Dermis microvascular lymphatic vessel endothelial cell (primary cell): ENCODE measurements at places on chromosomes 12 and 14.

DNA sequence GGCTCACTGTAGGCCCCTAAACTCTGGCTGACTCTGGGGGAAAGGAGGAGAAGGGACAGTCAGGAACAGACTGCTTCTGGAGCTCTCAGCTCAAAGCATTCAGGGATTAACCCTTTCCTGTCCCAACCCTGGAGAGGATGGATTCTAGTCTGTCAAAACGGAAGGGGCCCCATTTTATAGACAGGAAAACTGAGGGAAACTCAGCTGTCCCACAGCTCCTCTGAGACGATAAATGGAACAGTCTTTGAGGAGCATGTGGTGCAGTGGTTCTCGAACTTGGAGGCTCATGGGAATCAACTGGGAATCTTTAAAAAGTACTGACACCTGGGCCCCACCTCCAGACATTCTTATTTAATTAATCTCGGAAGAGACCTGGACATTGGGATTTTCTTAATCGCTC is 23.7 kb downstream of the SRRM4 start:
- DNase-seq, result no peak

DNA sequence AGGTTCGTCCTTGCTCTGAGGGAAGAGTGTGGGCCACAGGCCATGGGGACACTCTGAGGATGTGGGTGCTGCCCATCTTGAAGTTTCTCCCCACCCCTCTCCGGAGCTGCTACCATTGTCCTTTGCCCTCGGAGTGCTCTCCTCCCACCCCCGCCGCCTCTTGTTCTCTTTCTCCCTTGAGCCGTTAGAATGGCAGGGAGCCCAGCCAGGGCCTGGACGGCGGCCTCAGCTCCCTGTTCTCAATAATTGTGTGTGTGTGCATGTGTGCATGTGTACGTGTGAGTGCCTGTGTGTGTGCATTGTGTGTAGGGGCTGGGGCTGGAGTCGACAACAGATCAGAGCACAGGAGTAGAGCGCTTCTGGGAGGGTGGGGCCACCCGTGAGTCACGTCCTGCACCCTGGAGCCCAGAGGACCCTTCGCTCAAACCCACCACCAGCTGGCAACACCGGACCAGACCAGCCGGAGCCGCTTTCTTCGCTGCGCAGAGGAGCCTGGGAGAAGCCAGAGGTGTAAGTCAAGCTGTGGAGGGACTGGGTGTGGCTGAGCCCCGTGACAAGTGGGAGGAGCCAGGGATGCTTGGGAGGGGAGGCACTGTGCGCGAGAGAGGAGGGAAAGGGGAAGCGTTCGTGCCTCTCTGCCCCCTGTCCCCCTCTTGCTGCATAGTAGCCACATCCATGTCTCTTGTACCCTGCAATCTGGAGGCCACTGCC is 25.9 kb upstream of the KCNA5 start:
- no peak for DNase-seq

DNA sequence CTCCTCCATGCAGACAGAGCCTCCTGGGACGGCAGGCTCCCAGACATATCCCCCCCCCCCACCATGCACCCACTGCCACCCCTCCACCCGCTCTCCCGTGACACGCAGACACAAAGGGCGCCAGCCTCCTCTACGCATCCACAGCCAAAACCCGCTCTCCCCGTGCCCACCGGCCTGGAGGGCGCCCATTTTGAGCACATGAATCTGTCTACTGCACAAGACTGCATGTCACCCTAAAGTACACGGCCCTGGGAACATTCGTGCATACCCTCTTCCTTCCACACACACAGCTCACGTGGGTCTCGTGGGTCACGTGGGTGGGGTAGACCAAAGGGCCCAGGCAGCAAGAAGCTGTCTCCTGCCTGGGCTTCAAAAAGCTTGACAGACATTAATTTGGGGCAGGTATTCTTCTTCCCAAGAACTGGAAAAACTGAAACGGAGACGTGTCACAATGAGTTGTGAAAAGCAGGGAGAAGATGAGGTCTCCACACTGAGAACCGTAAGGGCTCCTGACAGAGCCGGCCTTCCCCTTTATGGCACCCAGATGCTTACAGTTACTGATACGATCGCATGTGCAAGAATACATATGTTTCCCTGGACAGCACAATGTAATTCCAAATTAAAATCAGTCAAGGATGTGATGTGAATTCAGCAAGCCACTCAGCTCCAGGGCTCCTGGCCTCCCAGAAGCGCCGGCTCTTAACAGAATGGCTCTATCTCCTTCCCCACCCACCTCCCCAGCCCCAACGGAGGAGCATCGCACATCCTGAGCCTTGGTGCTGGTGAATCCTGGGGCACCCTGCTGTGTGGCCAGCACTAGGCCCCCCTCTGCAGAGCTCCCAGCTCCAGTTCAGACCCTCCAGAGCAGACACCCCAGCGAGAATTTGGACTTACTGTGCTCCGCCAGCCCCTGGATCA is 1.9 kb downstream of the TGFB3 start:
- DNase-seq, result no peak

GRCh38 chr12:129961091-129961490 is 57.3 kb upstream of the TMEM132D start:
- DNase-seq, result no peak

DNA sequence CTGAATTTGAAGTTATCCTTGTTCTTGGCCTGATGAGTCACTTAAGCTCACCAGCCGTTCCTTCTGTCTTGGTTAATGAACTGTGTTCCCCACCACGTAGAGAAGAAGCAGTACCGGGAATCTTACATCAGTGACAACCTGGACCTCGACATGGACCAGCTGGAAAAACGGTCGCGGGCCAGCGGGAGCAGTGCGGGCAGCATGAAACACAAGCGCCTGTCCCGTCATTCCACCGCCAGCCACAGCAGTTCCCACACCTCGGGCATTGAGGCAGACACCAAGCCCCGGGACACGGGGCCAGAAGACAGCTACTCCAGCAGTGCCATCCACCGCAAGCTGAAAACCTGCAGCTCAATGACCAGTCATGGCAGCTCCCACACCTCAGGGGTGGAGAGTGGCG is 68.2 kb downstream of the FRMD6 start:
- no peak for DNase-seq

DNA sequence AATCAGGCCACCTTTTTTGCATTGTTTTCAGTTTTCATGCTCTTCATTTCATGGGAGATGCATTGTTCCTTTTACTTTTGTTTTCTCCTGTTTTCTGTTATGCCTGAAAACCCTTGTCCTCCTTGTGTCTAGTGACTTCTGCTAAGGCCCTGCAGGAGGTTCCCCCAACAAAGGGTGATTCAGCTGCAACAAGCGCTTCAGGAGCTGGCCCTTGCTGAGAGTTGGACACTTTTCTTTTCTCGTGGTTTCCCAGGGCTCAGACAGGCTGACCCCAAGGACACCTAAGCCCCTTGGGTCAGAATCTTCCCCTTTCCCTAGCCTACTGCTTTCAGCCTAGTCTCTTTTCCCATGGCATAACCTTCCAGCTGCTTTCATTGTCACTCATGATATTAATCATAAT is 98.9 kb downstream of the PLXNC1 start:
- no peak for DNase-seq

GRCh38 chr14:63933711-63934110 is 80.9 kb downstream of the SYNE2 start:
- DNase-seq, result no peak

DNA sequence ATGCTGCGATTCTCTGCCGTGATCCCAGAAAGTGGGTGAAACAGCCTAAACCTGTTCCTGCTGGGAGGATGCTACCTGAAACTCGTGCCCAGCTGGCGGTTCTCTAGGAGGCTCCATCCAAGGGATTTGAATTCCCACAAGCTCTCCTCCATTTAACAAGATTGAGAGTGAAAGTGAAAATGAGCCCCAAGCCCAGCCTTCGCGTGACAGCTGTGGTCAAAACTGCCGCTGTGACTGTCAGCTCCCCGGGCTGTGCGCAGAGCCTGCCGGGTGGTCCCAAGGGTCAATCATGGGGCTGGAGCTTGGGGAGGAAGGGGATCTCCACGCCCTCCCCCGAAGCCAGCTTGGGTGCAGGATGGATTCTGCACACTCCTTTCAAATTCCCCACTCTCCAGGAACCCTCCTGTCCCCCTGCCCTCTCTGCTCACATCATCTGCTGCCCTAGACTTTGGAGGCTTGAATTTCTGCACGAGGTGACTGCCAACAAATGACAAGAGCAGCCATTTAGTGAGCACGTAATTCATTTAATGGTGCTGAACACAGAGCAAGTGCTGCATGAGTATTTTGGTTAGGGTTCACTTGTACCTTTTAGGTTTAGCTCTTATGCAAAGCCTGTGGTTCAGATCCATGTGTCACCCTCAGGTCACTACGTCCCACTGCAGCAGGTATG is 5.3 kb downstream of the ASB2 start:
- DNase-seq, result no peak

GRCh38 chr12:69331519-69331908 is 16.7 kb upstream of the LYZ start:
- DNase-seq, result no peak

GRCh38 chr14:65296402-65296801 is 116.1 kb upstream of the FUT8 start:
- DNase-seq, result no peak

- DNase-seq, result no peak
These were observed 157.3 kb upstream of the NOS1 start for GRCh38 chr12:117518594-117519270.

GRCh38 chr12:77575376-77575919 is 255.2 kb upstream of the NAV3 start:
- no peak for DNase-seq

GRCh38 chr14:58276208-58276607 is 22.1 kb upstream of the ARID4A start:
- DNase-seq, result no peak

- DNase-seq, result peak; percentile 31
These were observed 8.3 kb downstream of the KRT80 start for GRCh38 chr12:52183544-52183910.

DNA sequence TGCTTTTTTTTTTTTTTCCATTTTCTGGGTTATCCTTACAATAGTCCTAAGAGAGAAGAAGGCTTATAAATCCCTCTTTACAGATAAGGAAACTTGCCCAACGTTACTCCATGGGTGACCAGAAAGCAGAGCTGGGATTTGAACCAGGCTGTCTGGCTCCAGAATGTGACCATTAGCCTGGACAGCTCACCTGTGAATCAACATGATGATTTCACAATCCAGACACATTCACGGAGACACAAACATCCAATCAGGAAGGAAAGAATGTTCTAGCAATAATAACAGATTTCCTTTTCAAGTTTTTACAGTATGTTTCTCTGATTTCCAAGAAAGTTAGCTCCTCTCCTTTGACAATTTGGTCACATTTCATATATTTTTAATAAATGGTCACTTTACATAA is 118.3 kb downstream of the GALC start:
- DNase-seq, result peak; percentile 9

GRCh38 chr14:59707778-59708561 is 131.4 kb upstream of the CCDC175 start:
- no peak for DNase-seq

DNA sequence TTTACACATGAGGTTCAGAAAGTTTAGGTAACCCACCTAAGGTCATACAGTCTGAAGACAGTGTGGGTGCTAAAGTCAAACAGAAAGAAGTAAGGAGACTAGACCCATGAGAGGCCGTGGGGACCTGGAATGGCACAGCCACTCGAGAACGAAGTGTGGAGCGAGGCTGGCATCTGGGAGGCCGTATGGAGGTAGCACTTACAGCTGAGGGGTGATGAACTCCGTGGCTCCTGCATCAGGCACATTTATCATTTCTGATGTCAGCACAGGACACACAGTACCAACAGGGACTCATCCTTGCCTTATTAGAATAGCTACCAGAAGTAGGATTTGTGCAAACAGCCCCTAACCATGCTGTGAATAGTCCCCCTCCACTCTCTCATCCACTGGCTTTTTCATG is 30.5 kb downstream of the CRACR2A start:
- DNase-seq, result no peak

DNA sequence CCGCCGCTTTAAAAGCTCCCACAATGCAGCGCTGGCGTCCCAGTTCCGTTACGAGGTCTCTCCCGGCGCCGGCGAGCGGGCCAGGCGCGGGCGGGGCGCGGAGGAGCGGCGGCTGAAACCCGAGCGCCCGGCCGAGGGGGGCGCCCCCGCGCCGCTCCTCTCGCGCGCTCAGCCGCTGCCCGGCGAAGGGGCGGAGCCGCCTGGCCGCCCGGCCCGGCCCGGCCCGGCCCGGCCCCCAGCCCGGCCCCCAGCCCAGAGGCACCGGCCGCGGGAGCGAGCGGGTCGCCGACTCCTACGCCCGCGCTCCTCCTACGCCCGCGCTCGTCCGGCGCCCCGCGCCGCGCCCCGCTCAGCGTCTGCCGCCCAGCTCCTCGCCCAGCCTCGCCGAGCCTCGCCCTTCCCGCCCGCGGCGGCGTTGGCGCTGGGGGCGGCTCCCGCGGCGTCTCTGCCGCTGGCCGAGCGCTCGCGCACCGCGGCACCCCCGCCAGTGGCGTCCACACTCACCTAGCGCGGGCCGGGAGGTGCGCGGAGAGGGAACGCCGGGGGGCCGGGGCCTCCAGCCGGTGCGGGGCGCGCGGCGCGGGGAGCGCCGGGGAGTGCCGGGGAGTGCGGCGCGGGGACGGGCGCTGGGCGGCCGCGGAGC is at the start of gene RASSF8:
Gene RASSF8, plus strand, starts transcription at position 255 of the 643 bp plus-strand sequence. CDS start 96,662 bp downstream, outside the sequence.
- peak; percentile 81 for DNase-seq

GRCh38 chr12:26271024-26271423 is 75.7 kb downstream of the SSPN start:
- no peak for DNase-seq
